ENCODE measurements at places on chromosomes 16 and 17.

GRCh38 chr17:8753976-8754440 is 4.3 kb downstream of the SPDYE4 start:
- no peak for DNase-seq

GRCh38 chr16:87274794-87275193 is 42.4 kb downstream of the C16orf95 start:
- no peak for DNase-seq

GRCh38 chr17:51461578-51462004 is 201.2 kb downstream of the UTP18 start:
- DNase-seq, result peak; percentile 31

GRCh38 chr17:47189732-47190237 is 690 bp upstream of the CDC27 start:
- no peak for DNase-seq

DNA sequence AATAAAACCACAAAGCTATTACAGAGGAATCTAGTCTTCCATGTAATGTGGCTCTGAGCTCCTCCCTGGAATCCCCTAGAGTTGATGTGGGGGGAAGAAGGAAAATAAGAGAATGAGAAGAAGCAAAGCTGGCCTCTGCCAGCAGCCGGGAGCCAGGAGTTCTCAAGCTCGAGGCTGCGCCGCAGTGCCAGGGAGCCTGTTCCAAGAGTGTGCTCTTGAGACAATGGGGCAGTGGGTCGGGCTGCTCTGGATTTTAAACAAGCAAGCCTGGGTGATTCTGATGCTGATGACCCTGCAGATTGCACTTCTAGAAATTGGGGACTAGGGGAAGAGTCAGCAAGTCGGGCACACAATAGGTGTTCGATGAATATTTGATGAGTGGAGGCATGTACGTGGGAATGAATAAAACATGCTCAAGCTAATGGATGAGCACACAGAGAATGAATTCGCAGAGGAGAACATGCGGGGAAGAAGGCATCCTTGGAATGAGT is 119.9 kb downstream of the CMIP start:
- no peak for DNase-seq

DNA sequence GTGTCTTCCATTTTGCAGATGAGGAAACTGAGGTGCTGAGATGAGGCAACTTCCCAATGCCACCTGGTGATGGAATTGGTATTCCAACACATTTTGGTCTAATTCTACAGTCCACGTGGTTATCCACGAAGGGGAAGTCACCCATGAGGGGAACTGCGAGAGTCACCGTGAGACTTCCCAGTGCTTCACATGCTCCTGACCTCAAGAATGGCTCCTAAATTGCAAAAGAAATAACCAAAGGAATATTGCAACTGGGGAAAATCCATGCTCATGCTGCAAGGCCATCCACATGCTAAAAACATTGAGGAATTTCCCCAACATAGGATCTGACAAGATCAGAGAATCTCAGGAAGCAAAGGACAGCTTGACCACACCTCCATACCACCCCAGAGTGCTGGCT is 153.9 kb downstream of the HS3ST3B1 start:
- DNase-seq, result no peak

GRCh38 chr17:48490451-48490892 is 40.3 kb downstream of the HOXB1 start:
- no peak for DNase-seq

- DNase-seq, result no peak
Observed at GRCh38 chr17:2266865-2267228, 36.7 kb downstream of the SMG6 start.

DNA sequence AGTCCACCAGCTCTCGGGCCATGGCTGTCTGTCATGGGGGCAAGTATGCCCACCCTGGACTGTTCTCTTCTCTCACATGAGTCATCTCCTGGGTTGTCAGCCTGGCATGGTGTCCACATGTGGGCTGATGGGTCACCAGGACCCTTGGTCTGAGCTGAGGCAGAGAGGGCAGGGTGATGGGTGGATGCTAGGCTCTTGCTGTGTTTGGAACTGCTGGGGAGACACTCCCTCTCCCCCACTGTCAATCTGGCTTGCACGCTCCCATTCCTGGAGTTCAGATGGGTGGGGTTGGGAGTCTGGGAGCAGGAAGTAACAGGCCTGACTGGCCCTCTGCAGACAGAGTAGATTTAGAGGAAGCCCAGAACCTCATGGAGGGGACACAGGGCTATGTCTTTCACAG is 28.9 kb downstream of the KSR1 start:
- no peak for DNase-seq

GRCh38 chr17:19590912-19591551 is 57.4 kb downstream of the SLC47A1 start:
- DNase-seq, result no peak

DNA sequence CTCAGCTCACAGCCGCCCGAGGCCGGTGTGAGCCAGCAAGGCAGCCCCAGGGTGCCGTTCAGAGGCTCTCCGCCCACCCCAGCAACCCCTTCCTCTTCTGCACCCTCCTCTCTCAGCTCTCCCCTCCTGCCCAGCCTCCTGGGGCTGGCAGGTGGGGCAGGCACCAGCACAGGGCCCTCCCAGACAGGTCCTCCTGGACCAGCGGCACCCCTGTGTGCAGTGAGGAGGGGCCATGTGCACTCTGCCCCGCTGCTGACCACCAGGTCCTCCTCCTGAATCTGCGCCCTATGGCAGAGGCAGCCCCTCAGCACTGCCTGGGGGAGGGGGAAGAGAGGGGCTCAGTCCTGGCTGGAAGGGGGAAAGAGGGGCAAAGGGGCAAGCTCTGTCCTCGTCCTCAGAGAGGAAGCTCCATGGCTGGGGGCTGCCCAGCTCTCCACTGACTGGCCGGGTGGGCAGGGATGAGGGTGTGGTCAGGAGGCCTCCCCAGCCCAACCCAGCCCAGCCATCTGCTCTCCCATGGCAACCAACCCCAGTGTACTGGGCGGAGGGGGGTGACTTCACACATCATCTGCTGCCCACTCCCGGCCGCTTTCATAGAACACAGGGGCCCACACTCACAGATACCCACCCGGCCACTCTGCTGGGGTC is 5.4 kb upstream of the BCAR1 start:
- DNase-seq, result no peak

All from activated T-cell treated with anti-CD3 and anti-CD28 coated beads for 4 hours (primary cell).